ENCODE measurements at places on chromosomes 7 and 10.

- no peak for DNase-seq
Measured at GRCh38 chr7:762885-763284, 35.8 kb upstream of the PRKAR1B start.

DNA sequence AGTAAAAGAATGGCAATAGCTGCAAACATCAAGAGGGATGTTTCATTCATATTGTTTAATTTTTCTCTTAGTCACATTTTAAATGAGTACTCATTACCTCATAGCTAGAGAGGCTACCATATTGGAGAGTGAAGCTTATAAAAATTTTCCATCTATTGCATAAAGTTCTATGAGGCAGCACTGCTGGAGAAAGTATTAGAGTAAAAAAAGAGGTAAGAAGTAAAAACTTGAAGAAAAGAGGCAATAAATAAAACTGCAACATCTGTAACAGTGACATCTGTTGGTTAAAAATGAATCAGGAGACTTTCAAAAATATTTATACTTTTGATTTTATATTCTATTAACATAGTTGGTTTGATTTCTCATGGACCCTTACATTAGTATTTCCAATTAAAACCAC is 284.5 kb upstream of the SEMA3D start:
- DNase-seq: no peak

- DNase-seq: peak; percentile 61
Measured at GRCh38 chr7:43639858-43640491, 57.1 kb downstream of the STK17A start.

- DNase-seq: no peak
Measured at GRCh38 chr7:156356551-156356950, 284.0 kb upstream of the RNF32 start.

GRCh38 chr7:39336442-39336841 is 229.8 kb upstream of the YAE1 start:
- DNase-seq: no peak

- no peak for DNase-seq
Measured at GRCh38 chr7:103547451-103548284, 101.7 kb upstream of the SLC26A5 start.

- no peak for DNase-seq
Measured at GRCh38 chr7:156533964-156534363, 106.6 kb upstream of the RNF32 start.

Measured in skeletal muscle cell (primary cell).